Astrocyte (in vitro differentiated cells and primary cell): ENCODE measurements at places on chromosomes 6 and 20. TPM values are rescaled to one million over a fixed set of nuclear protein-coding genes. Genes with fewer than 3 reads are reported as not detected.

DNA sequence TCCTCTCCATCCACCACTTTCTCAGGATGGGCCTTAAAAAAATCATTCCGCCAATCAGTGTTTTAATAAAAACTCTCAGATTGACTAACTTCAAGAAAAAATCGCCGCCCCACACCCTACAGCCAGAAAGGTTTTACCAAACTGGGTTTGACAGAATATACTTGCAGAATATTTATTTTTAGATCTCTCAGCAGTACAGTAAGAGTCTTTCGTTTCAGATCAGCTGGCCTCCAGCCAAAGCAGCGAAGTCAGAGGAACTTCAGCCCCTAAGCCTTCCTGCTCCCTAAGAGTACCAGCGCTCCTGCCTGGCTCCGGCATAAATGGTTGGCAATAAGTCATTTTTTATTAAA lies 24.7 kb downstream of the TBC1D7 start:
- peaks cover 18% of the 10 kb centered on the region for H3K36me3 ChIP-seq
- no peak overlapping the region for H3K4me3 ChIP-seq
- peaks cover 30% of the 10 kb centered on the region for H3K4me1 ChIP-seq
- no peaks in the 10 kb centered on the region for H3K27me3 ChIP-seq
- peak overlapping the region; percentile 72 for H3K27ac ChIP-seq

DNA sequence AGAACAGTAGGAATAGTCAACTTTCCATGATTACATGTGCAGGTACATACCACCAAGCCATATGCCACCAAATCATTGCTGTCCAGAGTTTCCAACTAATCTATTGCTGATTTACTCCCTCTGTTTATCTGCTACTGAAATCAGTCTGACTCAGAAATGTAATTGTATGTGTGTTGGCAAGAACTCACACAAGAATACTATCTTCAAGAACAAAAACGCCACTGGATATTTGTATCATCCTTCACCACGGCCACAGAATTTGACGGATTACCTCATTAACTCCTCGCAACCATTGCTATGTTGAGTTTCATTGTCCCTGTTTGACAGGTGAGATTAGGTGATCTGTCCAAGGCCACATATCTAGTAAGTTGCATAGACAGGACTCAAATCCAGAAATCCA lies 159.2 kb downstream of the GMPR start:
- H3K27ac ChIP-seq, result no peak overlapping the region
- H3K36me3 ChIP-seq, result no peaks in the 10 kb centered on the region
- peaks cover 25% of the 10 kb centered on the region for H3K4me1 ChIP-seq

DNA sequence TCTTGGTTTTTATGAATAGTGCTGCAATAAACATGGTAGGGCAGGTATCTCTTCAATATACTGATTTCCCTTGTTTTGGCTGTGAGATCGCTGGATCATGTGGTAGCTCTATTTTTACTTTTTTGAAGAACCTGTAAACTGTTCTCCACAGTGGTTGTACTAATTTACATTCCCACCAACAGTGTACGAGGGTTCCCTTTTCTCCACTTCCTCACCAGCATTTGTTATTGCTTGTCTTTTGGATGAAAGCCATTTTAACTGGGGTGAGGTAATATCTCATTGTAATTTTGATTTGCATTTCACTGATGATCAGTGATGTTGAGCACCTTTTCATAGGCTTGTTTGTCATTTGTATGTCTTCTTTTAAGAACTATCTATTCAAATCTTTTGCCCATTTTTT lies 8.0 kb upstream of the ARG1 start:
- no peak overlapping the region for H3K27ac ChIP-seq
- DNase-seq, result no peak
- no peak overlapping the region for H3K4me3 ChIP-seq
- no peaks in the 10 kb centered on the region for H3K27me3 ChIP-seq
- no peaks in the 10 kb centered on the region for H3K4me1 ChIP-seq

DNA sequence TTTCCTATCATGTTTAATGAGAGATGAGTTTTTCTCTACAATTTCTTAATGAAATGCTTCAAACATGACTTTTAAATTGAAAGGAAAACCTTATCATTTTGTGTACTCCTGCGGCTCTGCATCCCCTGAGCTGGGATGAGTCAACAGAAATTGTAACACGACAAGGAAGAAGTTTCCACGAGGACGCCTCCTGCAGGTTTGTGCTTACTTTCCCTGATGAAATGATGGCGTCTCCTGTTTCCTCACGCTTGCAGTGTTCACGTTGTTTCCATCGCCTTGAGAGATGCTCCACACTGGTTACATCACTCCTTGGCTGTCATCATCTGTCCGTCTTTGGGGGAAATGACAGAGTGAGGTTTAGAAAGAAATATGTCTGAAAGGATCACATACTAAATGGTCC lies 233.7 kb upstream of the ZFP64 start:
- no peak overlapping the region for H3K27ac ChIP-seq
- H3K4me1 ChIP-seq, result no peaks in the 10 kb centered on the region
- no peaks in the 10 kb centered on the region for H3K27me3 ChIP-seq
- H3K36me3 ChIP-seq, result no peaks in the 10 kb centered on the region
- no peak for DNase-seq
- H3K4me3 ChIP-seq, result no peak overlapping the region

GRCh38 chr20:51085769-51086168 lies 62.9 kb upstream of the KCNG1 start:
- peaks cover 65% of the 10 kb centered on the region for H3K27me3 ChIP-seq
- no peaks in the 10 kb centered on the region for H3K4me1 ChIP-seq
- H3K4me3 ChIP-seq, result no peak overlapping the region

GRCh38 chr6:33630014-33630413 lies 8.9 kb downstream of the ITPR3 start:
- H3K27ac ChIP-seq, result no peak overlapping the region
- peaks cover 13% of the 10 kb centered on the region for H3K4me1 ChIP-seq
- H3K4me3 ChIP-seq, result no peak overlapping the region
- DNase-seq, result no peak
- no peaks in the 10 kb centered on the region for H3K36me3 ChIP-seq
- H3K27me3 ChIP-seq, result peaks cover 9% of the 10 kb centered on the region

GRCh38 chr6:8628063-8628462 lies 192.7 kb upstream of the SLC35B3 start:
- no peak overlapping the region for H3K4me3 ChIP-seq
- DNase-seq, result no peak
- no peaks in the 10 kb centered on the region for H3K27me3 ChIP-seq

DNA sequence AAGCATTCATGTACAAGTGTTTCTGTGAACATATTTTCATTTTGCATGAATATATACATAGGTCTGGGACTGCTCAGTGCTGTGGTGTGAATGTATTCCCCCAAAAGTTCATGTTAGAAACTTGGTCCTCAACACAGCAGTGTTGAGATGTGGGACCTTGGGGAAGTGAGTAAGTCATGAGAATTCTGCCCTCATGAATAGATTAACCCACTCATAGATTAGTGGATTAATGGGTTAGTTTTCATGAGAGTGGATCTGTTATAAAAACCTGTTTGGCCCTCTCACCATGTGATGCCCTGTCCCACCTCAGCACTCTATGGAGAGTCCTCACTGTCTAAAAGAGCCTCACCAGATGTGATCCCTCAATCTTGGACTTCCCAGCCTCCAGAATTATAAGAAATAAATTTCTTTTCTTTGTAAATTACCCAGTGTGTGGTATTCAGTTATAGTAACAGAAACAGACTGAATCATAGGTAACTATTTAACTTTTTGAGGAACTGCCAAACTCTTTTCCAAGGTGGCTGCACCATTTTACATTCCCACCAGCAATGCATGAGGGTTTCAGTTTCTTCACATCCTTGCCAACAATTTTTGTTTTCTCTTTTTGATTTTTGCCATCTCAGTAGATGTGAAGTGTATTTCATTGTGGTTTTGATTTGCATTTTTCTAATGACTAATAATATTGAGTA lies 45.3 kb downstream of the QRSL1 start:
- no peaks in the 10 kb centered on the region for H3K27me3 ChIP-seq
- DNase-seq, result no peak
- no peaks in the 10 kb centered on the region for H3K36me3 ChIP-seq
- H3K27ac ChIP-seq, result no peak overlapping the region
- no peak overlapping the region for H3K4me3 ChIP-seq
- no peaks in the 10 kb centered on the region for H3K4me1 ChIP-seq

GRCh38 chr6:47599512-47599911 lies 98.9 kb upstream of the ADGRF4 start:
- H3K36me3 ChIP-seq, result peaks cover 24% of the 10 kb centered on the region
- H3K27ac ChIP-seq, result no peak overlapping the region
- H3K4me3 ChIP-seq, result no peak overlapping the region
- no peak for DNase-seq

DNA sequence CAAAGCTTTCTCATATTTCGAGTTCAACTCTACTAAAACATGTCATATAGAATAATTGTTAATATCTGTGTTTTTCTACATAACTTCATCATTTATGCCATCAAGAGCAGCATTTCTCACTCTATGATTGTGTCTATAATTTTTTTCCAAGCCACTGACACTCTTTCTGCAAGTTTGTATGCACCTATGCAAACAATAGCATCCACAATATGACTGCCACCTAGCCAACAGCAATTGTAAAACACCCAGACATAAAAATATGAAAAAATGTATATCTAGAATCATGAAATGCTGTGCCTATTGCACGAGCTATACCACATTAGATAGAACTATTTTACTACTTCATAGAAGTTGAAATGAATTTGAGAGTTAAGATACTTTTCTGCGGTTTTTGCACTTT lies 286.5 kb upstream of the MARCKS start:
- H3K27ac ChIP-seq, result no peak overlapping the region
- no peak overlapping the region for H3K4me3 ChIP-seq

GRCh38 chr6:142296975-142297604 lies 4.7 kb upstream of the ADGRG6 start:
- H3K4me3 ChIP-seq, result no peak overlapping the region
- H3K36me3 ChIP-seq, result no peaks in the 10 kb centered on the region
- H3K4me1 ChIP-seq, result peaks cover 17% of the 10 kb centered on the region
- no peaks in the 10 kb centered on the region for H3K27me3 ChIP-seq
- no peak for DNase-seq

DNA sequence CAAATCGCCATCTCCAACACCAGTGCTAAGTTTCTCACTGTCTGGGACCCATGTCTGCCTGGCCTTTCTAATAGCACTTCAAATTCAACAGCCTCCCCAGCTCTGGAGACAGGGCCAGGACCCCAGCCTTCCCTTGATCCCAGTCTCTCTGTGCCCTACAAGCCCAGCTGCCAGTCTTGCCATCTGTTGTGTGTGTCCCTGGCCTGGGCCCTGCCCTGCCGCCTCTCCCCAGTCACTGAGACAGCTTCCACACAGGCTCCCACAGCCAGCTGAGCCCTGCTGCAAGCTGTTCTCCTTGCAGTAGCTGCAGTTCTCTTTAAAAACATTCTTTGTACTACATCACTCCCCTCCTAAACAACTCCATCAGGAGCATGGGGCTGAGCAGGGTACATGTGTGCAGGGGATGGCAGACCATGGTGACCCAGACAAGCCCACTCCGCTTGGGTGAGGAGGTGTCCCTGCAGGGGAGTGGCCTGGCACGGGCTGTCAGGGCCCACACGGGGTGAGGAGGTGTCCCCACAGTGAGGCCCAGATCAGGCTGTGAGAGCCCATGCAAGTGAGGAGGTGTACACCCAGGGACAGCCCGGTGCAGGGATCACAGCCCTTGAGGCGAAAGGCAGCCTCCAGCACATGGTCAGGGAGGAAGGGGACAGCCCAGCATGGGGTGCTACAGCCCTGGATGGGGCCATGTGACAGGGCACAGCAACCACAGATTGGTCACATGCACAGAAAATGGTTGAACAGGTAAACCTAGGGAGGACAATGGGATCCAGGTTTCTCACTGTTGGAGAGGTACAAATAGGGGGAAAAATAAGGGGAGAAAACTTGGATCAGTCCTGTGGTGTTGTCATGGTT lies 16.2 kb downstream of the CST7 start:
- no peak overlapping the region for H3K27ac ChIP-seq
- H3K4me3 ChIP-seq, result no peak overlapping the region
- no peaks in the 10 kb centered on the region for H3K4me1 ChIP-seq
- peaks cover 12% of the 10 kb centered on the region for H3K36me3 ChIP-seq

DNA sequence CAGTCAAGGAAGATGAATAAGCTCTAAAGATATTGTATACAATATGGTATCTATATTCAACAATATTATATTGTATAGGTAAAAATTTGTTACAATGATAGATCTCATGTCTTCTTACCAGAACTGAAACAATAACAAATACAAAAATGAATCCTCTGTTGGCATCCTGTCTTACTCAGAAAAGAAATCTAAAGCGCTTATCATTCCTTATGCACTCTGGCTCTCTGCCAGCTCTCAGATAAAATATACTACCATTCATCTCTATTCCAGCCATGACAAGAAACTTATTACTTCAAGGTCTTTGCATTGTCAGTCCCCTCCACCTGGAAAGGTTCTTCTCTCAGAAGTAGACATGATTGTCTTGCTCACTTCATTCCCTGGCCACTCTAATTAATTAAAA lies 138.6 kb downstream of the THEMIS start:
- H3K4me1 ChIP-seq, result no peaks in the 10 kb centered on the region
- H3K4me3 ChIP-seq, result no peak overlapping the region
- H3K36me3 ChIP-seq, result no peaks in the 10 kb centered on the region
- DNase-seq, result no peak

- peaks cover 23% of the 10 kb centered on the region for H3K4me1 ChIP-seq
- H3K27ac ChIP-seq, result peak overlapping the region; percentile 14
- no peaks in the 10 kb centered on the region for H3K27me3 ChIP-seq
Measured at GRCh38 chr6:129744201-129744879, 34.4 kb upstream of the ARHGAP18 start.

DNA sequence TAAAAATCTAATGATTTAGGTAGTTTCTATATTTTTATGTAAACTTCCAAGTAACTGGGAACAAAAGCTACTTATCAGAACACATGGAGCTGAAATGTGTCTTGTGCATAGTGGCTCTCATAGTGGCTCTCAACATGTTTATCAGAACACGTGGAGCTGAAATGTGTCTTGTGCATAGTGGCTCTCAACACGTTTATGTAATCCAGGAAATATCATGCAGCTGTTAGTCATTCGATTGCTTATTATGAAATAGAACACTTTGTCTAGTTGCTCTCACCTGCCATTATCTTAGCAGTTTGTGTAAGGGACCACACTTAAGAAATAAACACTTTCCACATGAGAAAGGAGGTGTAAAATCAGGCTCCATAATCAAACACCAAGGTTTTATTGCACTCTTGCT lies 119.2 kb upstream of the ASCC3 start:
- no peak overlapping the region for H3K27ac ChIP-seq
- H3K36me3 ChIP-seq, result no peaks in the 10 kb centered on the region
- no peak for DNase-seq

DNA sequence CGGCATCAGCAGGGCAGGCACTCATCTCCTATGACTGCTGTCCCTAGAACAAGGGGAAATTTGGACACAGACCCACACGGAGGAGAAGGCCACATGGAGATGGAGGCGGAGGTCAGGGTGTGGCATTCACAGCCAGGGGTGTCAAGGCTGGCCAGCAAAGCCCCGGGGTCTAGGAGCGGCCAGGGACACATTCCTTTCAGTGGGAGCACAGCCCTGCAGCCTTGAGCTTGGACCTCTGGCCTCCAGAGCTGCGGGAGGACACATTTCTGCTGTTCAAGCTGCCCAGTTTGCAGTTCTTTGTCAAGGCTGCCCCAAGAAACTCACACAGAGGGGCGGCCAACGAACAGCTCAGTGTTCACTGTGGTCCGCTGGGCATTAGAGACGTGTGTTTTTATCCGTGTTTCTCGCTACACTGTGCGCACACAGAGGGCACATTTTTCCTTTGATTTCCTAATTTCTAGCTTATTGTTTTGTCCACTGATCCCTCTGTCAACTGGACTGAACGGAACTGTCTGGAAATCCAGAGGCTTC lies 93.4 kb upstream of the MPC1 start:
- H3K27me3 ChIP-seq, result no peaks in the 10 kb centered on the region
- H3K36me3 ChIP-seq, result no peaks in the 10 kb centered on the region
- DNase-seq, result no peak
- H3K4me1 ChIP-seq, result no peaks in the 10 kb centered on the region
- H3K27ac ChIP-seq, result no peak overlapping the region

Gene GJA10
- total RNA-seq, result not detected in 2 replicates

Gene ADGB
- total RNA-seq, result not detected in 2 replicates

Gene NOTCH4
- 0.57 and 0.60 TPM in 2 replicates for total RNA-seq

Gene BPIFA1
- not detected in 2 replicates for total RNA-seq

Gene BPIFB2
- total RNA-seq, result not detected in 2 replicates

Gene ERVFRD-1
- total RNA-seq, result not detected in 2 replicates
